Stimulated activated CD8-positive, alpha-beta memory T cell treated with anti-CD3 and anti-CD28 coated beads, Interleukin-15, amount 100 ng/mL, for 4 hours (primary cell): ENCODE measurements at places on chromosomes 4 and X.

GRCh38 chr4:11719879-11720278 is 291.2 kb upstream of the HS3ST1 start:
- no peak for DNase-seq

GRCh38 chr4:97252615-97253154 is 890.6 kb downstream of the STPG2 start:
- DNase-seq: no peak

DNA sequence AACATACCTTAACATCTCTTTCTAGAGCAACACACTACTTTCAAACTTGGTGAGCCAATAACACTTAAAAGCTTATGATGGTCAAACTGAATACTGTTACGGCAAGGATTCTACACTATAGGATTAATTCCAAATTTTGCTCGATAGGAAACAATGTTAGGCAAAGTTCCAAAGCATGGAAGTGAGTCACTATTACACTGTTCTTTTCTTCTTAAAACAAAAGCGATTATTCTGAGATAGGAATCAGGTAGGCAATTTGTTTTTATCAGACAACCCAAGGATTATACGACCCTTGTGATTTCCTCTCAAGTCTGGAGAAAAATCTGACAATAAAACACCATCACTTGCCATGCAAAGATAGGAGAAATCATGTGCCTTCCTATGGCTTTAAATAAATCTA is 81.5 kb downstream of the HUWE1 start:
- no peak for DNase-seq

DNA sequence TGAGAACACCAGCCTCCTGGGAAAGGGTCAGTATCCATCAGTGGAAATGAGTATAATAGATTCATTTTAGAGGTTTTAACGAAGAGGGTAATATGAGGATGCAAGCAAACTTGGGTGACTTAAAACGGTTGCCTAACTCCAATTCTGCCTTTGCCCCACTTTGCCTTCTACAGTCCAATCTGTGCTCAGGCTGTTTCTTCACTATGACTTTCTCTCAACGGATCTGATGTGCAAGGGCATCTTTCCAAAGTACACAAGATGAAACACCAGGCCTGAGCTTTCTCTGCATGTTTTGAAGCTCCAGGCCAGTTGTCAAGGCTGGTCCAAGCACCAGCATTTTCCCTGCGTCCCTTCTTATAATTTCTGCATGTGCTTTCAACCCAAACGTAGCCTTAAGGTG is 68.0 kb upstream of the TMEM164 start:
- DNase-seq: no peak

DNA sequence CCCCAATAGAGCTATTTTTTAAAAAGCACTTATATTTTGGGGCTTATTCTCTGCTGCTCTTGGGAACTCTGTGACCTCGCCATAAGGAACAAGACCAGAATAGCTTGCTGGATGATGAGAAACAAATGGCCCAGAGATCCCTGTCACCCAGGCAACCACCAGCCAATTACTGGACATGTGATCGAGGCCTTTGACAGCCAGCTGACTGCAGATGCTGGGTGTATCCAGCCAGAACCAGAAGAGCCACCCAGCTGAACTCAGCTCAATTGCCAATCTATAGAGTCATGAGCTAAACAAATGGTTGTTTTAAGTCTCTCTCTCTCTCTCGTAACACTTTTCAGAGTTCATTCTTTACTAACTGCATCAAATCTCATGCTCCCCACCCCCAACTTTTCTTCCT is 24.4 kb upstream of the CITED1 start:
- no peak for DNase-seq

- no peak for DNase-seq
Measured at GRCh38 chrX:7447801-7448499, 300.0 kb upstream of the PUDP start.

DNA sequence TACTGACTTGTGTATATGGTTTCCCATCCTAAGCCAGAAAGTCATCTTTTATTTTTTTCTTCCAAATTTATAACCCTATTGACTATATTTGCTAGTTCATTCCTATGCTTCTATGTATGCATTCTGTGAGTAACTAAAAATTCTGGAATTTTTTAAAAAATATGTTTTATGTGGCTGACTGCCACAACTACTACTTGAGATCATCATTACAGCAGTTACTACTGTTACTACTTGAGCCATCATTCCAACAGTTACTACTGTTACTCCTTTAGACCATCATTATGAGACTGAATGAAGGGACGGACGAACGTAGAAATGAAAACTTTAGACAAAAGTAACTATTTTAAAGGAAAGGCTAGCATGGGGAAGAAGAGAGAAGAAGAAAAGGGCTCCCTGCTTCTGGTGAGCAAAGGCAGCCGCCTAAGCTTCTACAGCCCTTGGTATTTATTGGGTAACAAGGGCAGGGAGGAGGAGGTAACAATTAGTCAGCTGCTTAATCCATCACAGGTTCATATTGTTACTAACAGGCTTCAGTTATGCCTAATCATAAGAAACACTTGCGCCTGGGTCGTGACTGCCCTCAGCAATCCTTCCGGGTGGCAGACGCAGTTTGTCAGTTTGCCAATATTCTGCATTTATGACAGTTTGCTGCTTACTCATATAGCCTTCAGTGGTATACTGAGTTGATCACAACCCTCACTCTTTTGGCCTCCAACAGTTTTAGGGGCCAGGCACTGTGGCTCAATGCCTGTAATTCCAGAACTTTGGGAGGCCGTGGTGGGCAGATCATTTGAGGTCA is 80.4 kb downstream of the PDLIM5 start:
- no peak for DNase-seq

DNA sequence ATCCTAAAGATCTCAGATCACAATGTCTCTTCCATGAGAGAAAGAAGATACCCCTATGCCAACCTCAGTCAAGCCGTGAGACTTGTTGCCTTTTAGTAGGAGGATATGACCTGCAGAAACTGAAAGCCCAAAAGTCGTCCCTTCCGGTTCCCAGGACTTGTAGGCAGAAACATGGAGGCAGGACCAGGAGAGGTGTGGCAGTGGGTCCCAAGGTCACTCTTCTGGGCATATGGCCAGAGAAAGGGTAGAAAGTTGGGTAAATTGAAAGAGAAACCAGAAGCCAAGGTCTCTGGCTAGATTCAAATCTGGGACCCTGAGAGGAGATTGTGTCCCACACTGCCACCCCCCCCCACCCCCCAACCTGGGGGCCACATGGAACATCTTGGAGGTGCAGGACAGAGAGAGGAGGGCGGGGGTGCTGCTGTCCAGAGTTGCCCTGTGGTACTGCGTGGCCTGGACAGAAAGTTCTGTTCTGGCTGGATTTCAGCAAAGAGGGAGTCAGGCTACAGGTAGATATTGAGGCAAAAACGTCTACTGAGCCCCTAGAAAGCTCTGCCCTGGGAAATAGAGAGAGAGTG is 55.4 kb downstream of the DDX3X start:
- no peak for DNase-seq

- no peak for DNase-seq
Measured at GRCh38 chr4:12409507-12410190, 981.0 kb upstream of the HS3ST1 start.

- no peak for DNase-seq
Measured at GRCh38 chr4:74632634-74633033, 161.7 kb downstream of the BTC start.

DNA sequence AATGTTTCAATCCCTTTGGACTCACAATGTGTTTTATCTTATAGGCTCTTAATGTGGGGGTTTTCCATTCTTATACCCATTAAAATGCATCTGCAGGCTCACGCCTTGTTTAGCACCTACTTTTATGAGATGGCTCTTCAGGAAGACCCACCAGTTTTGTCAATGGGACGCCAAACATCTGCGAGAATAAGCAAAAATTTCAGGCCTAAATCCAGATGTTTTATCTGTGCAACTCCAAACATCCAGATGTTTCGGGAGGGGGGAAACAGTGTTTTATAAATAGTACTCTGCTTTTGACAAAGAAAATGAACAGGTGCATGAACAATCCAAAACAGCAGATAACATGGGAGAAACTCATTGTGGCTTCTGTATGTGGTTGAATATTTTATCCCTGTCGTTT is 342.8 kb downstream of the DHX15 start:
- no peak for DNase-seq

GRCh38 chr4:40055511-40055862 is 1.2 kb upstream of the N4BP2 start:
- peak; percentile 3 for DNase-seq

DNA sequence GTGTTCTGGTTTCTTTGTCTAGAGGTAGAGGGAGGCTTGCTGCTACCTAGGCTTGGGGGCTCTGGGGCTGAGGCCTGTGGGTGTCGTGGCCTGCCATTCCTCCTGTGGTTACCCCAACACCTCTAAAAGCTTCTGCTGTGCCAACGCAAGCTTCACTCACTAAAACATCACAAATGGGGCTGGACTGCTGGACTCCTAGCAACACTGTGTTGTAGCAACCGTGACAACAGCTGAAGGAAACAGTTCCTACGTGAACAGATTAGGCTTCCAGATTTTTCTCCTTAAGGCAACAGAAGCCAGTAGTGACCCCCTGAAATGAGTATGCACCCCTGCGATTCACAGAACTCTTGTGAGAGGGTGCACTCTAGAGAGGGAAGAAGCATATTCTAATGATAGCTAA is 138.3 kb upstream of the TEX13D start:
- no peak for DNase-seq

- DNase-seq: no peak
Measured at GRCh38 chrX:17595456-17596035, 141.7 kb upstream of the SCML1 start.

DNA sequence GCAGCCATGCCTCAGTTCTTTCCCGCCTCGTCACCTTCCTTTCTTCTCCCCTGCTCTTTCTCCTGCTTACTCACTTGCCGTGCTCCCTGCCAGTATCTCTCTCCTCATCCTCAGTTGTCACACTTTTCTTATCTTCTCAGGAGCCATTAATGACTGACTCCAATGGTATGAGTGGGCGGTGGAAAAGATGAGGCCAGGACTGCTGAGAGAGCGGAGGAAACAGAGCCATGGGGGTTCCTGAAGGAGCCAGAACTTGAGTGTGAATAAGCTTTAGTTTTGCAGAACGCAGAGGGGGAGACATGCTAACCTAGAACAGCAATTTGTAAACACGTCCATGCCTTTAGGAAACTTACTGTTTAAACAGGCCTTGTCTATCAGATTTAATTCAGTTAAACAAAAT is 126.5 kb downstream of the CHIC2 start:
- no peak for DNase-seq

- DNase-seq: no peak
Measured at GRCh38 chr4:174119051-174119450, 164.4 kb downstream of the FBXO8 start.

- DNase-seq: no peak
Measured at GRCh38 chrX:41442824-41443550, 4.2 kb upstream of the NYX start.

- DNase-seq: no peak
Measured at GRCh38 chr4:15740764-15741404, 37.2 kb upstream of the CD38 start.

DNA sequence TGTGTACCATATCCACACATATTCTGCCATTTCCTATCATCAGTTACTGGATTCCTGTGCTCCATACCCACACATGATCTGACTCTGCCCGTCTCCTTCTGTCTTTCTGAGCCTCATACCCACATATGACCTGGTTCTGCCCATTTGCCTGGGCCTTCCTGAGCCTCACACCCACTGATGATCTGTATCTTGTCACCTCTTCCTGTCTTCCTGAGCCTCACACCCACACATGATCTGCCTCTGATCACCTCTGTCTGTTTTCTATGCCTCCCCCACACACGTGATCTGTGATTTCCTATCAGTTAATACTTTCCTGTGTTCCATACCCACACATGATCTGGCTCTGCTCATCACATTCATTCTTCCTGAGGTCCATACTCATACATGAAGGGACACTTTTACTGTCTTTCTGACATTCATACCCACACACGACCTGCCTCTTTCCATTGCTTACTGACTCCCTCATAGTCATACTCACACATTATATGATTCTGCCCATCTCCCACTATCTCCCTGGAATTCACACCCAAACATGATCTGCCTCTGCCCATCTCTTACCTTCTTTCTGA is 32.5 kb downstream of the SCML1 start:
- peak; percentile 1 for DNase-seq

DNA sequence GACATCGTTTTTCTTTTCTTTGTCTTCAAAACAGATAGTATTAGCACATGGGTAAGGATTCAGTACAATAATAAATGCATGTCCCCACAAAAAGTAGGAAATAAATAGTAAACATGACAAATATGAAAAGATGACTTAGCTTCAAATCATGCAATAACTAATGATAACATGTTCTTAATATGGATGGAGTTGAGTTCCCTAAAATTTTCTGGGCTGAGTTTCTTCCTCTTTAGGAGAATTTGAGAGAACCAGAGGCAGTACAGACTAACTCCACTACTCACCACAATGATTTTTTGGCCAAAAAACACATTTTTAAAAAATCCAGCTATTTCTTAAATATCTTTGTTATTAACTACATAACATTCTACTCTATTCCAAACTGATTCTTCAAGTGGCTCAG is 432.3 kb upstream of the HS3ST1 start:
- no peak for DNase-seq

DNA sequence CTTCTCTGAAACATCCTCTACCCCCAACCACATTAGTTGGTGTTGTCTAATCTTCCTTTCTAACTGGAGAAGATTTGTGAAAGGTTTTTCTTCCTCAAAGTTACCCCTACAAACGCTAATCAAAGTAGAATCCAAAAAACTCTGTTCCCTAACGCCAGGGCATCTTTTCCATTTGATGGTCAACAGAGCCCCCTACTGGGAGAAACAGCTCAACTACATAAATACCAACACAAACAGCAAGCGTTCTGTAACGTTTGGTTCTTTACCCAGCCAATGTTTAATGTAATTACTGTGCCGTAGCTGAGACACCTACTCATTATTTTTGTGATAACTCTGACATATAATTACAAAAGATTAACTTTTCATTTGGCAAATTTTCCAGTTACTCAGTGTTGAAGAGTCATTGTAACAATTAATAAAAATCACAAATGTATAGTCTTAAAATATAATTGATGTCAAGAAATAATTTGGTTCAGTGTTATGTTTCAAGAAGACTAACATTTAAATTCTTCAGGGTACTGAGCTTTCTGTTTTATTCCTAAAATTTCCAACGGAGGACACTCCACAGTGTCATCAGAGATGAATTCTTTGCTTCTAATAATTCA is 94.9 kb upstream of the TBC1D9 start:
- DNase-seq: no peak

- DNase-seq: no peak
Measured at GRCh38 chrX:108091878-108092291, 307 bp downstream of the ATG4A start.

- DNase-seq: no peak
Measured at GRCh38 chr4:66606908-66607307, 936.6 kb upstream of the EPHA5 start.

DNA sequence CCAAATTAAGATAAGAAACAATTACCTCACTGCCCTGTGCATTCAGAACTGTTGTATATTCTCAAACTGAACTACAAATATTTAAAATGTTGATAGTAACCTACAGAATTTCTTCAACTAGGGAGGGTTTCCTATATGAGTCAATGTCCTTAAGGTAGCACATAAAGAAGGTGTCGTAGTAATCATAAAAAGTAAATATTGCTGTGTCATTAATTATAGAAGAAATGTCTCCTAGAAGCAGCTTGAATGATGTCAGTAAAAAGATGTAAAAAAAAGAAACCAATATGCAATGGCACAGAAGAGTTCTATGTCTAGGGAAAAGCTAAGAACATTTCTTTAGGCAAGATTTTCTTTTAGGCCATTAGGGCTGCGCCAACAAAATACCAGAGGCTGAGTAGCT is 559.6 kb upstream of the EPHA5 start:
- DNase-seq: no peak
